ENCODE measurements at places on chromosomes 5 and 9.

DNA sequence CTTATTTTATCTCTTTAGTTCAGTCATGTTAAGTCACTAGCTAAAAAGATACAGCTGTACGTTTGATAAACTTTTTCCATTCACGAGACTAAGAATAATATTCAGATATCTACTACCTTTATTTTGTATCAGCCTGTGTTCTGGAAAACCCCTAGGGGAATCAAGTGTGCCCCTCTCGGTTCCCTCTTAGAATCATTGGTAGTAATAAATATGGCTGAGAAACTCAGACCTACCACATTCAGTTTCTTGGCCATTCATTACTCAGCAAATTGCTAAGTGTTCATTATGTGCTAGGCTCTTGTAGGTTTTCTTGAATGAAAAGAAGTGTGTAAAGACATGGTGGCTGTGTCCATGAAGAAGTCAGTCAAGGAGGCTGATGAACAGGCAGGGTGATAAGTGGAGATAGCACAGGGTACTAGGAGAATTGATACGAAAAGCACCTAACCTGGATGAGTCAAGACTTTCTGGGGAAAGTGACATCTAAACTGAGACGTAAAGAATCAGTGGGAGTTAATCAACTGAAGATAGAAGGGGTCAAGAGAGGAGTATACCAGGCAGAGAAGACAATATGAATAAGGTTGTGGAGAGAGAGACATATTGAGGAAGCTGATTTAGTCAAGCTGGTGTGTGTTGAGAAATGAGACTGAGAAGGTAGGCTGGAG is 86.2 kb downstream of the CSNK1G3 start:
- DNase-seq: no peak

DNA sequence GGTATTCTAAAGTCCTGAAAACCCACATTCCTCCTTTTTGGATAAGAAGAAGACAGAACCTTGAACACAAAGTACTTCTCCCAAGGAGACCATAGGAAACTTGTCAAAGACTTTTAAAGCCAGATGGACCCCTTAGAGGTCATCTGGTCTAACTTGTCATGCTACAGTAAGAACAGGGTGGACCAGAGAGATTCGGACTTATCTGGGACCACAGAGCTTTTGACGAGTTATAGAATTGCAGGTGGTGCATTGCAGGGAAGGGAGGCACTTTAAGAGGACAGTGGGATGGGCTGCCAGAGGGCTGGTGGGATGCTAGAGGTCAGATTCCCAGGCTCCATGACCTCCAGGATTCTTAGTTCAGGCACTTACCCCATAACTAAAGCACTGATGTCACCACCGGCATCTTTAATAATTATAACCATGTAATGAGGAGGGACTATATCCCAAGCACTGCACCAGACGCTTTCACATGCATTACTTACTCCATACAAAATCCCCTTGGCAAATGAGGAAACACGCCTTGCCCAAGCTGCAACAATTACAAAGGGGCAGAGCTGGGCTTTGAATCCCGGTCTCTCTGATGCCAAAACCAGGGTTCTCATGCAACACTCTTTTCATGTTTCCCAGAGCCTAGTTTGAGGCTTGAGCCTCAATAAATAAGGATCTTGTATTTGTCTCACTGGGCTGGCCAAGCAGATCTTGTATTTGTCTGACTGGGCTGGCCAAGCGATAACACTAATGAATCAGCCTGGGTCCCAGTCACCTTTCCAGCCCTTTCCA is 12.8 kb upstream of the GPX3 start:
- DNase-seq: no peak

- DNase-seq: no peak
Measured at GRCh38 chr5:154521756-154522155, 43.7 kb upstream of the HAND1 start.

DNA sequence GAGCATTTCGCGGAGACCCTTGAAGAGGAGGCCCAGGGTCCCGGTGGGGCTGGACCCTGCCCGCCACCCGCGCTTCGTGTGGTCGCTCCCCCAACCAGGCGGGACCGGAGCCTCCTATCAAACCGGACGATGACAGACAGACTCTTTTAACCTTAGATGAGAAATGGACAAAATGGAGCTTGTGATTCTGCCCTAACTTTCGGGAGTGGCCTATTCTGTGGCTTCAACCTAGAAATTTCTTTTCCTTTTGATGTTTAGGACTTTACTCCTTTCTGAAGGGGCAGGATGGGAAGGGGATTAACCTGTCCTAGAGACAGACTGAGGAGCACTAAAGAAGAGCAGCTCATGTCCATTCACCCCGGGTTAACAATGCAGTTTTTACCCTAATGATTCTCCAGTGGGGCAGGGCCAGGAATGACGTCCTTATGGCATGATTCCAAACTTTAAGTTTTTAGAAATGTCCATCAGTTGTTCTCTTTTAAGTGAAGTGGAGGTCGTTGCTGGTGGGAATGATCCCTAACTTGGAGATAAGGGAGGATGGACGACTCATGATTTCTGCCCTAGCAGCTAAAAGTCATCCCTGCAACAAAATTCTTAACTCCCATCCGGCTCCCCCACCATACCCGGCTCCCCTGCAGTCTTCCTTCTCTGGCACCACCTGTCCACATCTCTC is 1.0 kb downstream of the NIPSNAP3A start:
- no peak for DNase-seq
